NCI-H146 (cell line): ENCODE measurements at places on chromosomes 3 and 15.

GRCh38 chr3:124686028-124686670 lies 44.1 kb upstream of the UMPS start:
- no peak for DNase-seq

DNA sequence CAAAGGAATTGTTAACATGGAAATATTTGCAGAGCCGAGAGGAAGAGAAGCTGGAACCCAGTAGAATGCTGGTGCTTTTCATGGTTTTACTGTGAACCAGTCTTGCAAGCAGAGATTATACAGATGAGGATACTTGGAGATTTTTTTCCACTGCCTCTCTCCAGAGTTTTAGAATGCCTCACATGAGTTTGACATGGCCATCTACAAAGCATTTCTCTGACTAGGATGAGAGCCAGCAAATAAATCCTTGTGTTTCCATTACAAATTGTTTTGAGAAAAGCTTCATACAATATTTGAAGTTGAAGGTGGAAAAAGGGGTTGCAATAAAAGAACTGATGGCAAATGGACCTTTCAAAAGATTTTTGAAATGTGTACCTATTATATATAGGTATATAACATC lies 45.0 kb upstream of the GAP43 start:
- DNase-seq, result no peak

DNA sequence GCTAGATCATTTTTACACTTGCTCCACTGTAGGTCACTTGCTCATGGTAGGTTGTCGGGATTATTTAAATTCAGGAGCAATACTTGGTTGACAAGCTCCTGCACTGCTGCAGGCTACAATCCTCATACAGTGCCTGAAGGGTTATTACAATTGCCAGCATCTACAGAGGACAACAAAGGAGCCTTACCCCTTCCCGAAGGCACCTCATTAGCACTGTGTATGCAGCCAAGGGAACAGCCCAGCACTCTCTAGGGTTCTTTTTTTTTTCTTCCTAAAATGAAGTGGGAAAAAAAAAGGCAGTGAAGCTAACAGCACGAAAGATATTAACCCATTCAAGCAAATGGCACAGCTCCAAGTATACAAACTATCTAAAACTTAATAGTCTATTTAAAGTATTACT lies 142.7 kb downstream of the ULK4 start:
- DNase-seq, result peak; percentile 4

- DNase-seq, result no peak
Observed at GRCh38 chr15:24269166-24269571, 406.4 kb upstream of the NPAP1 start.

- DNase-seq, result no peak
Observed at GRCh38 chr3:22898558-22898957, 304.6 kb upstream of the UBE2E2 start.

GRCh38 chr3:30198162-30198561 lies 408.2 kb upstream of the TGFBR2 start:
- DNase-seq, result peak; percentile 13

- DNase-seq, result no peak
Observed at GRCh38 chr15:70054366-70054765, 43.4 kb downstream of the TLE3 start.

GRCh38 chr3:113002679-113003078 lies 11.9 kb downstream of the GTPBP8 start:
- no peak for DNase-seq
